Natural killer cell (primary cell): ENCODE measurements at places on chromosomes 7 and 10. TPM values are rescaled to one million over a fixed set of nuclear protein-coding genes. Genes with fewer than 3 reads are reported as not detected.

- no peak for DNase-seq
These were observed 392.2 kb upstream of the CELF2 start for GRCh38 chr10:10625491-10625890.

DNA sequence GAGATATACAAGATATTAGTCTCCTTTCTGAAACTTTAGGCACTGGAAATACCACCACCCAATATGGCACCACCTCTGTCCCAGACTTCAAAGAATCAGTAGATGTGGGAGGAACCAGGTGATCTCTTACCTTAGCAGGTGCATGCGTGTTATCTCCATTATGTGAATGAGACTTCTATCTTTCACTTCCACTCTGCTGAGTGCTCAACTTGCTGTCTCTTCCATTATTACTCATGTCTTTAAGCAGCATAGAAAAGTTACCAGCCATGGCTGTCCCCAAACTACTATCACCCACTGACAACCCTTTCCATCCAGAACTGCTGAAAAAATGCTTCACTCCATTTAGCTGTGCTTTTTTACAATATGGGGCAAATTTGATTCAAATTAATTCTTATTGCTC lies 101.5 kb upstream of the PRSS1 start:
- no peak for DNase-seq

DNA sequence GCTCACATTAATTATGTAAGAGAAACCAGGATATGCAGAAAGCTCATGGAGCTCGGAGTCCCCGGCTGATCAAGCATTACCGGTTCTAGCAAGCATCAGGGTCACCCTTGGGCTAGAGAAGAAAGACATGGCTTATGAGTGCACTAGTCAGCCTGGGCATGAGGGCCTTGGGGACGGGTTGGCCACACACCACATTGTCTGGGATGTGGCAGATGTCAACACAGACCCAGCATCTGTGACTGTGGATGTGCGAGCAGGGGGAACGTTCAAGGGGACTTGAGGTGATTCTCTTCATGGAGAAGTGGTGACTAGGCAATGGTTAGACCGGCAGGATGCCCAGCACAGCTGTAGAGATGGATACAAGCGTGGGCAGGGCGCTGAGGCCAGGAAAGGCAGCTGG lies 13.7 kb downstream of the ZMIZ2 start:
- no peak for DNase-seq

GRCh38 chr10:77012812-77013500 lies 624.7 kb downstream of the KCNMA1 start:
- no peak for DNase-seq

DNA sequence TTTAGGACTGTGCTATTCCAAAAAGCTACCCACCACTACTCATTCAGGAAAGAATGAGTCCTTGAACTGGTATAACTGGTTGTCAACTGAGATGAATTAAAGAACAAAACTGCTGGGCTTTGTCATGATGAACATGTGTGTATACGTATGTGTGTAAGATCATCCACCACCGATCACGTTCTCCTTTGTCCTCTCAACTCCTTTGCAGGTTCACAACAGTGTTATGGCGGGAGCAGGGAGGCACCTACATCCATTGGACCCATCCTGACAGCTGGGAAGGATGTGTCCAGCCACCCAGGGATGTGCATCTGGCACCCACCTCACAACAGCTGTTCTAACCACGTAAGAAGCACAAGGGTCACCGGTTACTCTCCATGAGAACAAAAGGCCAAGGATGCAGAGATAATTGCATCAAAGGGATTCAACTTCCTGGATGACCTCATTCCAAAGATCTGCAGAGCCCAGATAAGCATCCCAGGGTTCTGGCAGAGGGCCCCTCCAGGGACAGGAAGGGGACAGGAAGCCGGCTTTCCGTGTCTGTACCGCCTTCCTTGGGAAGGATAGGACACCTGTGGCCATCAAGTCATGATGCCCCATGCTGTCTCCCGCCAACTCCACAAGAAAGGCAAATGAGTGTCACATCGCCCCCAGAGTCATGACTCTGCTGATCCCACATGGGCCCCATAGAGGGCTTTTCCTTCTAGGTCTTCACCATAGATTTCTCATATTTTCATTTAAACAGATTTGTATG lies 66.1 kb downstream of the STEAP1B start:
- no peak for DNase-seq

- no peak for DNase-seq
These were observed 118.6 kb upstream of the RET start for GRCh38 chr10:42958142-42958868.

GRCh38 chr10:3494838-3495230 lies 290.2 kb downstream of the KLF6 start:
- DNase-seq, result no peak

- DNase-seq, result no peak
These were observed 71.0 kb upstream of the SH2B2 start for GRCh38 chr7:102215711-102216110.

GRCh38 chr7:23120106-23120505 lies 14.5 kb downstream of the KLHL7 start:
- DNase-seq, result no peak

DNA sequence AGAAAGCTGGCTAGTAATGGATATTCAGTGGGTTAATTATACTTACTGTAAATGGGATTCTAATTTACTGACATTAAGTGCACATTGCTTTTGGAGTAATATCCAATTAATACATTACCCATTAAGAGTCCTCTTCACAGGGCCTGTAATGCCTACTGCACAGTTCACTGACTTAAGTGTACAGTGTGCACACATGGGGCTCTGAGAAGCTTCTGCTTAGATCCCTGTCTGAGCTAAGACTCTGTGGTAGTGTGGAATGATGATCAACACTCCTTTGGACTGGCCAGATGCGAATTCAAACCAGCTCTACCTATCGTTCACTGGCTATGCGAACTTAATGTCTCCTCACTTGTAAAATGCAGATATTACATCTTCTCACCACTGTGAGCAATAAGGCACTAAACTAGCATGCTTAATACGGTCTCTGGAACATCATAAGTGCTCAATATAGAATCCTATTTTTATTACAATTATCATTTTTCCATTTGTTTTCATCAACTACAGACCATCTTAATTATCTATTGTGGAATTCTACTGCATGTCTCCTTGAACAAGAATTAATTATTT lies 53.8 kb upstream of the SEC61G start:
- no peak for DNase-seq

- no peak for DNase-seq
These were observed 7.0 kb downstream of the FBH1 start for GRCh38 chr10:5897053-5897340.

- no peak for DNase-seq
These were observed 18.8 kb upstream of the ZNF273 start for GRCh38 chr7:64884085-64884912.

GRCh38 chr7:74017125-74017524 lies 10.8 kb upstream of the ELN start:
- no peak for DNase-seq

DNA sequence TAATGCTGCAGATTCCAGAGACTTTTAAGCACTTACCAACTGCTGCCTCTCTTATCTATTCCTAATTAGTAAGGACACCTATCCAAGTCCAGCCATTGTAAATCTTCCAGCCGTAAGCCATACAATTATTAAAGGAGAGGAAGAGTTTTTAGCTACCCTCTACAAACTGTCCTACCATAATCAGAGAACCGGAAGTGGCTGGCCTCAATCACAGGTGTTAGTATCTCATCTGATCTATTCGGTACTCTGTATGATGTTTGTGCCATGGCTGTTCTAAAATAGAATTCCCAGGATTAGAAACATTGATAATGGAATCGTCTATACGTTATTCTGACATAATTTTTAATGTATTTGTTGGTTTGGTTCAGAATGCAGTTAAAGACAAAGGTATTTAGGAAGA lies 102.8 kb downstream of the MICU1 start:
- no peak for DNase-seq

DNA sequence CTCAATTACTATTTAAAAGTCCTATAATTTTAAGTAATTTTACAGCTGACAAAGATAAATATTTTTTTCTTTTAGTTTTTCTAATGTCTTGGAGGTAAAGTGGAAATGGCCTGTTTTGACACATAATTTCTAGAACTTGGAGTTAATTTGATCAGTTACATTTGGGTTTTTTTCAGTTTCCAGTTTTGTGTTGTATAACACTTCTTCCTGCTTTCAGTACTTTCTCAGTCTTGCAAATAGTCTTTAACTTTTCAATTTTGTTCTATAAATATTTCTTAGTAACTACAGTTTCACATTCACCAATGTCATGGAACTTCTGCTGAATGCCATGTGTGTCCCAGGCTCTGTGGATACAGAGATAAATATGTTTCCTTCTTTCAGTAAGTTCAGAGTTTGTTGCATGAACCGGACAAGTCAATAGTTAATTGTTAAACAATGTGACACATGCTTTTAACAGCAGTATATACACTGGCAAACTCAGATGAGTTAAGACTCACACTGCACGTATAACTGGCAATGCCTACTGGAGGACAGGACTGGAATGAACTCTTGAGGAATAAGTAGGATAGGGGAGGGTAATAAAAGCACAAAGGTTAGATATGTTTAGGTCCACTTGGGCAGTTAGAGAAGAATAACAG lies 4.6 kb downstream of the SHOC2 start:
- DNase-seq, result no peak

The CYP3A5 gene
- not detected for total RNA-seq

The IDI2 gene
- total RNA-seq, result not detected

The ZP3 gene
- 1.9 TPM for total RNA-seq

The NIPSNAP2 gene
- 42.8 TPM for total RNA-seq

The PAX4 gene
- total RNA-seq, result not detected

The RGS10 gene
- 25.7 TPM for total RNA-seq

The LIPN gene
- total RNA-seq, result 0.83 TPM
